Activated CD4-positive, alpha-beta T cell treated with anti-CD3 and anti-CD28 coated beads for 48 hours (primary cell): ENCODE measurements at places on chromosomes 13 and 19.
A peak's percentile ranks its signal among the peaks of the same experiment; 100 is the strongest.

DNA sequence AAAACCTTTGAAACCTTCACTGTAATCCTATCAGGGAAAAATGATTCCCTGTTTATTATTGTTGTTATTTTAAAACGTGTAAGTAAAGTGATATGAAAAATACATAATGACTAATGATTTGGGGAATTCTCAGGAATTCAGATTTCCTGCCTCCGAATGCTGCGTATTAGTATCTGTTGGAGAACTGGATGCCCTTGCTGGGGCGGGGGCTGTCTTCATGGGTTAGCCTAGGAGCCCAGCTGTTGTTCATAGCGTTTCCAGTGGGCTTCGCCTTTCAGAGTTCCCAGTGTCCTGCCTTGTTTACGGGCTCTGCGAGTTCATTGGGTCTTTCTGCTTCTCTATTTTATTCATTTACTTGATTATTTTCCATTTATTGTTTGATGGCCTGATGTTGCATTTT is 18.4 kb downstream of the NAXD start:
- DNase-seq = no peak

GRCh38 chr19:47573071-47574026 is at the start of gene ZNF541:
Gene ZNF541 (minus strand): TSS chr19:47573148. CDS start chr19:47555856, 17,292 bp downstream.
- peak; percentile 83 for DNase-seq

DNA sequence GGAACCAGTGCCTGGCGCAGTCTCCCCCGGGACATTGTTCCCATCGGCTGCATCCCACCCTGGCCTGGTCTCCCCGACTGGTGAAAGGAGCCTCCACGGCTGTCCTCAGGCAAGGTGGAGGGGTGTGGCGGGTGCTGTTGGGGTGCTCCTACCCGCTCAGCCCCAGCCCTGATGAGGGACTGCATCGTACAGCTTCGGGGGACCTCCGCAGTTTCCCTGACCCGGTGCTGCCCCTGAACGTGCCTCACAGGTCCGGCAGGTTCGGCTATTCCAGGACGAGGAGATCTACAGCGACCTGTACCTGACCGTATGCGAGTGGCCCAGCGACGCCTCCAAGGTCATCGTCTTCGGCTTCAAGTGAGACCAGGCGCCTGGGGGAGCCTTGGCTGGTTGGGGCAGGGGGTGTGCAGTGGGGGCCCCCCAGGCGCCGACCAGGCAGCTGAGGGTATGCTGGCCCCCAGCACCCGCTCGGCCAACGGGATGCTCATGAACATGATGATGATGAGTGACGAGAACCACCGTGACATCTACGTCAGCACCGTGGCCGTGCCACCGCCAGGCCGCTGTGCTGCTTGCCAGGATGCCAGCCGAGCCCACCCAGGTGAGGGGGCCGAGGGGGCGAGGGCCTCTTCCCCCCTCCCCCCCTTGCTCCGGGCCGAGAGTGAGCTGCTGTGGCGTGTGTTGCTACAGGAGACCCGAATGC is 3.5 kb downstream of the DCAF15 start:
- no peak for DNase-seq

GRCh38 chr19:7654401-7654800 is 14.4 kb upstream of the RETN start:
- no peak for DNase-seq

GRCh38 chr13:60318186-60318585 is 78.8 kb upstream of the TDRD3 start:
- no peak for DNase-seq
